ENCODE measurements at places on chromosomes 1 and 21.
A peak's percentile ranks its signal among the peaks of the same experiment; 100 is the strongest.

- DNase-seq = no peak
These were observed 10.4 kb upstream of the CELA3B start for GRCh38 chr1:21966247-21967000.

GRCh38 chr1:205523891-205524793 is 19.7 kb downstream of the CDK18 start:
- DNase-seq = peak; percentile 73

- no peak for DNase-seq
These were observed 25.6 kb downstream of the GPA33 start for GRCh38 chr1:167064621-167065020.

- DNase-seq = no peak
These were observed 294.5 kb downstream of the RRAGC start for GRCh38 chr1:38565020-38565491.

DNA sequence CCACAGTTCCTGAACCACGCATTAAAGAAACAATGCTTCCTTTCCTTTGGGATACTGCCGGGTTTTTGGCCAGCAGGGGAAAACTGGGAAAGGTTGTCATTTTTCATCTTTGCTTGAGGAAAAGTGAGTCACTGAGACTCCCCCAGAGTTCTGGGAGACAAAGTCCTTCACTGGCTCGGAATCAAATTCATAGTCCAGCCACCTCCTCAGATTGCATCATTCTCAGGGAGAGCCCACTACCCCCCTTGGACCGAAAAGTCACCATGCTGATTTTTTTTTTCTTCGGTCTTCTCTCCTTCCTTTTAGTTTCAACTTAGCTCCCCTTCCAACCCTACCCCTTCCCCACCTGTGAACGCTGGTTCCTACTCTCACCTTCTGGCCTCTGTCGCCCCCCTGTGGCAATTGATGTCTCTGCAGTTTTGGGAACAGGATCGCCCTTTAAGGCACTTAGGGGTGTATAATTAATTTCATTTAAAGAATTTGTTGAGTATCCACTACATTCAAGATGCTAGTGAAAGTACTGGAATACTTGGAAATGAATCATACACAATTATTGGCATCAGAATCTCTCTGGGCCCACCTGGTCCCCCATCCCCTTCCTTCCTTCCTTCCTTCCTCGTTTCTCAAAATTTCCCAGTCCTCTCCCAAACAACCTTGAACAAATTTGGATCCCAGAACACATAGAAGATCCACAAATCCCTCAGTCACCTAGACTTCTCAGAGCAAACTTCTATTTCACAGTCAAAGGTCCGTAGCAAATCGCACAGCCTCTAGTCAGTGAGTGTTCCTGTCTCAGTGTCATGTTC is 6.9 kb downstream of the ACKR1 start:
- peak; percentile 44 for DNase-seq

DNA sequence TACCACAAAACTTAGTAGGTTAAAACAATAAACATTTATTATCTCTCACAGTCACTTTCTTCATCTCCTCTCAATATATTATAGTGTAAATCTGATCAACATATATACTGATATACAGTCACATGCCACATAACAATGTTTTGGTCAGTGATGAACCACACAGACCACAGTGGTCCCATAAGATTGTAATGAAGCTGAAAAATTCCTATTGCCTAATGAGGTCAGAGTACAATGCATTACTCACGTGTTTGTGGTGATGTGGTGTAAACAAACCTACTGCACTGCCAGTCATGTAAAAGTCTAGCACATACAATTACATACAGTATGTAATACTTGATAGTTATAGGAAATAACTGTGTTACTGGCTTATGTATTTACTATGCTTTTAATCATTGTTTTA is 30.1 kb downstream of the OLFML3 start:
- DNase-seq = no peak

DNA sequence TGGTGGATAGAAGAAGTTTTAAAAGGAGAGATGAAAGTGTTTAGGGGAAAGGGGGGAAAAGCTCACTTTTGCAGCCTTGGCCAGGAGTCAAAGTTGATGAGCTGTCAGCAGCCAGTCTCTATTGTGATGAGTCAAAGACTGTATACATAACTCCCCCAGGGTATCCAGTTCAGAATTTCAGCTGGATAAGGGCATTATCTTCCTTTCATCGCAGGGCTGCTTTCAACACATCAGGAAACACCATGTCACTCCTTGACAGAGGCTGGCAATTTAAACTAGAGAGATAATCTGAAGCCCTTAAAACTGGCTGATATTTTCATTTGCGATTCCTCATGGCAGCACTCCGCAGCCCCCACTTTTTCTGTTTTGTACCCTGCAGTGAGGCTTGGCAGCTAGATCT is 328.5 kb downstream of the TBX15 start:
- DNase-seq = no peak

GRCh38 chr1:41416552-41417334 is 55.5 kb downstream of the FOXO6 start:
- peak; percentile 60 for DNase-seq

DNA sequence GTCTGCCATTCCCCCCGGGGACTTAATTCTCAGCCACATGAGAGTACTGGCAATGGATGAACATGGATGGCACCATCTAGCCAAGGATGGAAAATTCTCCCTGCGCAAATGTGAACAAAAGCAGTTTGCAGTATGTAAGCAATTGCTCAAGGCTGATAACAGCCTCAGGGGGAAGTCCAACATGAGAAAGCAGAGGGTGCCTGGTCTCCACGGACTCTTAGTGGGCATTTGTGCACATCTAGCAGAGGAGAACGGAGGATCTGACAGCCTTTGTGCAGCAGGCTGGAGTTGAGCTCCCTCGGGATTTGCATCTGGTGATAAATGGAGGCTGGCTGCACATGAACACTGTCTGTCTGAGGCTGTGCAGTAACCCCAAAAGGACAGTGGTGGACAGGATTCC is 13.9 kb upstream of the OLIG1 start:
- no peak for DNase-seq

- DNase-seq = no peak
These were observed 148.1 kb downstream of the EIF4G3 start for GRCh38 chr1:21028520-21029145.

DNA sequence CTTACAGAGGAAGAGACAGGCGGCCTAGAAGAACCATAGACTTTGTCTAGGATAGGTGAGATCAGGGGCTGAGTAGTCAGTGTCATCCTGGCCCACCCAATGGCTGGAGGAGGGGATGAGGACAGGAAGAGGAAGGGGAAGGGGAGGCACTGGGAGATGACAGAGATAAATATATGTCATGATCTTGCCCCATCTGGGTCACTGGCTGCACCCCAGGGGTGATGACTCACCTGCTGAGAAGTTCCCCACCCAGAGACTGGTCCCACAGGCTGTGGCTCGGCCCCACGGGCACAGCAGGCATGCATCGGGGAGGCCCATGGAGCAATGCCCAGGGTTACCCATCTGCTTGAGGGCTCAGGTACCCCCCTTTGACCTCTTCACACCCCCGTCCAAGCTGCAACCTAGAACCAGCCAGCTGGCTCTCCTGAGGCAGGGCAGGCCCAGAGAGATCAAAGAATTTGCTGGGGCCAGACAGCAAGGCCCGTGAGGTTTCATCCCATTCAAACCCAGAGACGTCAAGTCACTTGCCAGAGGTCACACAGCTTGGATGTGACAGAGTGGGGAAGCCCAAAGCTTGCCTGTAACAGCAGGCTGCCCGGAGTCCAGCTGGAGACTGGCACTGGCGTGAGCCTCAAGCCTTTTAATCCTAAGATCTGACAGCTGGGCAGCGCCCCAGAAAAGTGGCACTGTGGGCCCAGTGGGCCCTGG is 34.7 kb upstream of the CASZ1 start:
- no peak for DNase-seq

DNA sequence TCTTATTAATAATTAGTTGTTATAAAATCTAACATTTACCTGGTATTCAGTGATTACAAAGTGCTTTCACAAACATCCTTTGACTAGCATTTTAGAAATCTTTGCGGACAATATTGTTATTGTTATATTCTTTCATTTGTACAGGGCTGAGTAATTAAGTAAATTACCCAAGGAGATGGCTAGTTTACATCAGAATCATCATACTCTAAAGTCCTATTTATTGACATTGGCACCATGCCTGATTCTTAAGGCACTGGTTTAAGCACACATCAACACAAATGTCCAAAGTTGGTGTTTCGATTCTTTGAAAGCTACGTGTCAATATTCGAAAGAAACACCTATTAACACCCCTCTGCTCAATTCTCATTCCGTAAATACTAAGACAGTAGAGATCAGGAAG is 424.6 kb upstream of the CHRM3 start:
- DNase-seq = no peak

DNA sequence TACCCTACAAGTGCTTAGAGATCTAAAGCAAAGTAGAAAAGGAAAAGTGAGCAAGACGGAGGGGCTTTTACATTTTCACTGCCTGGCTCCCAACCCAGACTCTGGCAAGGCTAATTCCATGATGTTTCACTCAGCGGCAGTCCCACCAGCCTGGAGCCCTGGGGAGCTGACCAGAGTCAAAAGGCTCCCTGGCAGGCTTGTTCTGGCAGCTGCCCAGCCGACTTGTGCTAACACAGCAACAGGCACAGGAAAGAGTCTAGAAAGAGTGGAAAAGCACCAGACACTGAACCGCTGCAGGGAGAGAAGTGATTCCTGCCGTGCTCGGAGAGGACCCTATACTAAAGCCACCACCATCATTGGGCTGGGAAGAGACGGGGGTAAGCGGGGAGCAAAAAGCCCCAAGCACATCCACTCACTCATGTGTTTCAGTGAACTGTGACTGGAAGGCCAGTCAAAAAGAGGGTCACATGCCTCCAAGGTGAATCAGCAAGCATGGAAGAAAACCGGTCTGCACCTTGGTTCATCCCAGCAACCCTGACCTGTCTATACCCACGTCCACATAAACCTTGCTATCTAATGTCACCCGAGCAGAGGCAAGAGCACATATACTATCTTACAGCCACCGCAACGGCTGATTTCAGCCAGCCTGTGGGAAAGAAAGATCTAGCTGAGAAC is 8.0 kb downstream of the SMIM12 start:
- DNase-seq = no peak
